ENCODE measurements at places on chromosomes 6 and 20. TPM values are rescaled to one million over a fixed set of nuclear protein-coding genes. Genes with fewer than 3 reads are reported as not detected.

DNA sequence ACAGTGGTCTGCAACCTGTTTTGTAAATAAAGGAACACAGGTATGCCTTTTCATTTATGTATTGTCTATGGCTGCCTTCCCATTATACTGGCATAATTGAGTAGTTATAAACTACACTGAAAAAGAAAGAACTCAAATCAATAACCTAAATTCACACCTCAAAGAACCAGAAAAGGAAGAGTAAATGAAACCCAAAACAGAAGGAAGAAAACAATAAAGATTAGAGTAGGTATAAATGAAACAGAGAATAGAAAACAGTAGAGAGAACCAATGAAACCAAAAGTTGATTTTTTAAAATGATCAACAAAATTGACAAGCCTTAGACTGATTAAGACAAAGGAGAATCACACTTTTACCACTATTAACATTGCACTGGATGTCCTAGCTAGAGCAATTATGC lies 34.7 kb downstream of the FAM184A start:
- no peak for DNase-seq

Gene FAM83C
- not detected for total RNA-seq

DNA sequence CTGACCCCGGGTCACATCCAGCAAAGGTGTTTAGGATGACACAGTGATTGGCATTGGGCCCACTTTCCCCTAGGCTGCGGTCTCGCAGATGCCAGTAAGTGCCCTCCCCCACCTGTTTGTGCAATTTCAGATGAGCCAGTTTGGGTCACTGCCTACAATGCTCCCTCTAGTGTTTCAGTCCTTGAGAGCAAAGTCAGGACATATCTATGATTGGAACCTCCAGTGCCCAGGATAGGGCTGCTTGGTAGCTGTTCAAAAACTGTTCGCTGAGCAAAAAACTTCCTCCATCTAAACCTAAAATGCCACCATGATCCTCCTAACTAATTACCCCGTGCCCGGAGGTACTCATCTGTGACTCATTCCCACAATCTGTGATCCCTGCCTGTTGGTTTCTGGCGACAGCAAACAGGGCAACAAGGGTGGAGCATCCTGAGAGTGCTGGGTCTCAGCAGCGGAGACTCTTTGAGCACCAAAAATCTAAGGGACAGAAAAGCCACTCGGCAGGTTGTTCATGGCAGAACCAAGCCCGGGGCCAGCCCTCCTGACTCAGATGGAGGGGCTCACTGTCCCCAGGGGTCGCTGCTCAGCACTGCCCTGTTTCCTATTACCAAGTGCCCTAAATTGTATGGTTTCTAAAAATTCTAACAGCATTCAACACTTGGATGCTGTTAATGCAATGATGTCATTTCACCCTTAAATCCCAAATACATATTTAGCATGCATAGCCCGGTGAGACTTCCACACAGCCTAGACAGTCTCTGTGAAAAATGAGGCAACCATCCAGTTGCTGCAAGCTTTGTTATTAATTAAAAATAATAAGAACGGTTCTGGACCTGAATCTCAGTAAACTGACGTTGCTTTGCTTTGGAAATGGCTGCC lies 5.0 kb downstream of the VSX1 start:
- DNase-seq: no peak

Gene HEY2
- not detected for total RNA-seq

Gene RIPOR3
- 4.1 TPM for total RNA-seq

DNA sequence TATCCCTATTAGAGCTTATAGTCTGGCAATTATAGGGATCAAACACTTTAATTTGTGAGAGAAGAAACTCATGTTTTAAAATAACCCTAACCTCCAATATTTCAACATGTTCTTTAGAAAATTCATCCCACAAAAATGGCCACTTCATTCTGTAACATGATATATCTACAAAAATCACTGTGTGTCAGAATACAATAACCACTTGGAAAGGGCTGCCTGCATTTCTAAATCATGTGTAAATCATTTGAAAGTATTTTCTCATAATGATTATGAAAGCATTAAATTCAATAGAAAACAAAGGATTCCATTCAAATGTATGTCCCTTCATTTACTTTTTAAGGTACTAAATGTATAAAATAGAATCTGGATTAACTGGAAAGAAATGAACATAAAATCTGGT lies 101.4 kb upstream of the NHSL1 start:
- DNase-seq: peak; percentile 70

DNA sequence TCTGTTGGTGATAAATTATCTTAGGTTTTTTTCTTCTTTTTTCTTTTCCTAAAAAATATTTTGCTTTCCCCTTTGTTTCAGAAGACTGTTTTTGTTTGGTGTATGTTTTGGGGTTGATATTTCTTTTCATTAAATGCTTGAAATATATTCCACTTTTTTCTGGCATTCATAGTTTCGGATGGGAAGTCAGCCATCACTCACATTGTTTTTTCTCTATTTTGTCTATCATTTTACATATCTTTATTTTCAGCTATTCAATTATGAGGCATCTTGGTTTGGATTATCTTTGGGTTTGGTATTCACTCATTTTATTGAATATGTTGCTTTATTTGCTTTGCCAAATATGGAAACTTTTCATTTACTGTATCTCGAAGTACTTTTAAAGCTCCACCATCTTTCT lies 600.5 kb upstream of the EYS start:
- DNase-seq: no peak

Gene MTG2
- total RNA-seq: 20.5 TPM

GRCh38 chr6:5706124-5707033 lies 300.3 kb downstream of the NRN1 start:
- no peak for DNase-seq

Gene UNC5CL
- 0.26 TPM for total RNA-seq

GRCh38 chr6:159691133-159691962 lies 1.7 kb downstream of the SOD2 start:
- DNase-seq: peak; percentile 94

Gene LCA5
- 5.6 TPM for total RNA-seq

Gene IL17F
- not detected for total RNA-seq

GRCh38 chr6:135128268-135128914 lies 52.7 kb upstream of the MYB start:
- no peak for DNase-seq

DNA sequence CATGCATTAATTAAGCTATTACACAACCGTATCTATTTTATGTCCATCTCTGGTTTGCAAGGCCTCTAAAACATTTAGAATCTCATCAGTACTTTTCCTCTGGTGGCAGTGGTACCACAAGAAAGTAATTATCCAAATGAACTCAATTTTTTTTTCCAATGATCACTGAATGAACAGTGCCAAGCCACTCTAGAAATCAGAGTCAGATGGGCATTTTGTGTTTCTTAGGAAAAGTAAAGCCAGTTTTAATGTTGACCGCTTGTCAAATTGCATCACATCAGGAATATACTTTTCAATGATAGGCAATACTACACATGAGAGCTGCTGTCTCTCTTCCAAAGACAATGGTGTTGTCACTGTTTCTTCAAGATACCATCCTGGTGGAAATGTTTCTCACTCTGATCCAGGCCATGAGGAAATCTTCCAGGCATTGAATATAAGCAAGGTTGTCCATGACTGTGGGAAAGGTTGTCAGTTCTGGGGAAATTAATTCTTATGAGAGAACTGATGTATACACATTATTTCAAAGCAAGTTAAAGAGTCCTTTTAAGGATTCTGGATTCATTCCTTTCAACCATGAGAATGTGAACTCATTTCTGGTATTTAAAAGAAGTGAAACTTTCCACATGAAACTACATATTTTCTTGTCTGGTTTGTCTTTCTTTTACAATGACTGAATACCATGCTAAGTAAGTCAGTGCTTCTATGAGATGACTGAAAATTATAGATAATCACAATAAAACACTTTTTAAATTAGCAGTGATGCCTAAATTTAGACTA lies 108.8 kb upstream of the TCF21 start:
- peak; percentile 37 for DNase-seq

DNA sequence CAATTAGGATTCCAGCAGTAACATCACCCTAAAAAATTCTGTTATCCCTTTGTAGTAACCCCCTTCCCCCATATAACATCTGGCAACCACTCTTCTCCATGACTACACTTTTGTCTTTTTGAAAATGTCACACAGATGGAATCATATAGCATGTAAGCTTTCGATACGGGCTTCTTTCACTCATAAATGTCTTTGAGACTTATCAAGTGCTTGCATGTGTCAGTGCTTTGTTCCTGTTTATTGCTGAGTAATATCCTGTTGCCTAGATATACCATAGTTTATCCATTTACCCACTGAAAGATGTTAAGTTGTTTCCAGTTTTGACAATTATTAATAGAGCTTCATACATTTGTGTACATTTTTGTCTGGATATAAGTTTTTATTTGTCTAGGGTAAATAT lies 10.4 kb upstream of the SNPH start:
- no peak for DNase-seq

- no peak for DNase-seq
Observed at GRCh38 chr20:48736231-48736630, 91.6 kb downstream of the PREX1 start.

GRCh38 chr6:148042536-148042935 lies 300.1 kb upstream of the SASH1 start:
- no peak for DNase-seq

DNA sequence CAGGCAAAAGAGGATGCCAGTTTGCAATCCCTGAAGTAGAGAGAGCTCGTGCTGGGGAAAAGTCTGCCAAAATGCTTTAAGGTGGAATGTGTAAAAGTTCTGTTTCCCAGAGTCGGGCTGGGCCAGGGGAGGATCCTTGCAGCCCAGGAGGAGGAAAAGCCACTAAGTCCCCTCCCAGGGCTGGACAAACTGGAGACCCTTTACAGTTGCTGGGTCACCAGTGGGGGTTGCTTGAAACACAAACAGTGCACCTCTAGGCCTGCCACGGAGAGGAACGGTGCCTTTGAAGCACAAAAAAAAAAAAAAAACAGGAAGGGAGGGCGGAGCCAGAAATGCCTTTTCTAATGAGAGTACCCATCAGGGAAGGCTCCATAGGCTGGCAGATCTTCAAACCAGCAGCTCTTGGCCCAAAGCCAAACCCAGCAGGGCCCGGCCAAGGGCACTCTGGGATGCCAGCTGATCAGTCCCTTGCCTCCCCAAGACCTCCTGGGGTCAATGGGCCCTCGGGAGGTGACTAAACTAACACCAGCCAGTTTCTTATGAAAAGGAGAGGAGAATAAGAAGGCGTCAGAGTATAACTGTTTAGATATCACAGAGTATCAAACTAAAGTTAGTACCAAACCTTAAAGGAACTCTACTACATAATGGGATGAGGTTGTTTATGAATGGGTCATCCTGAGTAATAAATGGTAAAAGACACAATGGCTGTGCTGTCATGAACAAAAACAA lies 23.7 kb downstream of the HLA-A start:
- peak; percentile 45 for DNase-seq

DNA sequence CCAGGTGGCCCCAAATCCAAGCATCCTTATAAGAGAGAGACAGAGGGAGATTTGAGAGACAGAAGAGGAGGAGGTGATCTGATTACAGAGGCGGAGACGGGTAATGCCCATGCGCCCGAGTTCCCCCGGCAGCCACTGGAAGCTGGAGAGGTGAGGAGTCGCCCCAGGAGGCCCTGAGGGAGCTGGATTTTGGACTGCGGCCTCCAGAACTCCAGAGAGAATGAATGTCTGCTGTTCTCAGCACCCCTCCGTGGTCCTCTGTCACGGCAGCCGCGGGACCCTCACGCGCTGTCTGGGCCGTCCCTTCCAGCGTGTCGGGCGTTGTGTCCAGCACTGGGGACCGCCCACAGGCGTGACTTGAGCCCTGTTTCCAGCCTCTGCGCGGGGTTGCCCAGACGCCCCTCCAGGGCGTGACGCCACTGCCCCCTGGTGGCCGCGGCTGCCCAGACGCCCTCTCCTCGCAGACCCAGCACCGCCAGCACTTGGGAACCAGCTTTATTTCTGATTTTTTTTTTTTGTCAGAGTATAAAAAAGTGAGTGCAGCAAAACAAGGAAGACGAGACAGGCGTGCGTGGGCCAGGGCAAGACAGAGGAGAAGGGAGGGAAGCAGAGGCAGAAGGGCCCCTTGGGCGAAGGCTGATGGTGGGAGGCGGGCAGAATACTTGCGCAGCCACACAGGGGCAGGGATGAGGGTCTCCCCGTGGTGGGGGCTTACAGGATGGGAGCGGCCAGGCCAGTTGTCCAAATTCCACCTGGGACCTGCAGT lies 4.1 kb upstream of the ZNF512B start:
- DNase-seq: peak; percentile 82

- DNase-seq: no peak
Observed at GRCh38 chr6:144335914-144336313, 50.8 kb downstream of the UTRN start.

GRCh38 chr6:116450769-116451740 lies 10.1 kb upstream of the CALHM6 start:
- DNase-seq: no peak

- no peak for DNase-seq
Observed at GRCh38 chr20:24702501-24703283, 233.3 kb downstream of the SYNDIG1 start.

Gene CAGE1
- under 0.01 TPM for total RNA-seq

Gene OR2B6
- total RNA-seq: 0.17 TPM

- DNase-seq: peak; percentile 87
Observed at GRCh38 chr6:111625461-111626391, 20.0 kb upstream of the TRAF3IP2 start.

DNA sequence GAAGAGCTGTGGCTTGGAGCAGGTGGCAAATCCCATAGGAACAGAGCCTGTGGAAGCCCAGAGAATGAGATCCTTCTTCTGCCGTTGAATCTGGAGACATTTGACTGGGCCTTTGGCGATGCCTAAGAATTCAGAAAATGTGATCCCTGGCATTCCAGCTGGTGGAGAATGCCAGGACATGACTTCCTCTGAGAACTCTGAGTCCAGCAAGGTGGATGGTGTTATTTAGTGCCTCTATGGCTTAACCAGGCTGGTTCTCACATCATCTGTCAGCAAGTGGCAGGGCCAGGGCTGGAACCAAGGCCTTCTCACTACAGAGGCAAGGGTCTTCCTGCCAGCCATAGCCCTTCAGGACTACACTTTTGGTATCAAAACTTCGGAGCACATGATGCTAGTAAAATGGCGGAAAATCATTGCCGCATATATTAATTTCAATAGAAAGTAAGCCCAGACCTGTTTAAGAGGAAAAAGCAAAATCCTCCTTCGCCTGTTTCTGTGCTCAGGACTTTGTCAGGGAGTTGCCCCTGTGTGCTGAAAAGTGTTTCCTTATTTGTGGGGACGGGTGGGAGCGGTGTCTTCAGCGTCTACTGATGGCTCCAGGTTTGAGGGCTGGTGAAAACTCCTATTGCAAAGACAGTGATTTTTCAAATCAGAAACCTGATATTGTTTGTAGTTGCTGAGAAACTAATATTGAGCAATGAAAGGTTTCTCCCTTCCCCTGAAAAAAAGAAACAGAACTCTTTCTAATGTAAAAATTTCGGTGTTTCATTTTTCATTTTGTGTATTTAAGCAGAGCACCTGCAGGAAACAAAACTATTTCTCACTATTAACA lies 23.9 kb downstream of the DUSP22 start:
- DNase-seq: no peak

DNA sequence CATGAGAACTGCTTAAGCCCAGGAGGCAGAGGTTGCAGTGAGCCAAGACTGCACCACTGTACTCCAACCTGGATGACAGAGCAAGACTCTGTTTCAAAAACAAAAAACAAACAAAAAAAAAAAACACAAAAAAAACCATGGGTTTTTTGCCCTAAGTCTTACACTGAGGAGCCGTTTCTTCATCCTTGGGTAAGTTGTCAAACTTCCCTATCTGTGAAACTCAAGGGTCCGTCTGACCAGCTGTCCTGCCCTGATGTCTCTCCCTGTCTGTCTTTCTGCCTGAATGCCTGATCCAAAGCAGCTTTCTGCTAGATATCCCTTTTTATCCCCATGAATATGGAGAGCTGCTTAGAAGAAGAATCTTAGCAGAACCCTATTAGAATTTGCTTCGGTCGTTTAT lies 41.3 kb upstream of the CLDN20 start:
- no peak for DNase-seq

Measured in fibroblast of lung (primary cell).